ENCODE measurements at places on chromosomes 12 and 14.

DNA sequence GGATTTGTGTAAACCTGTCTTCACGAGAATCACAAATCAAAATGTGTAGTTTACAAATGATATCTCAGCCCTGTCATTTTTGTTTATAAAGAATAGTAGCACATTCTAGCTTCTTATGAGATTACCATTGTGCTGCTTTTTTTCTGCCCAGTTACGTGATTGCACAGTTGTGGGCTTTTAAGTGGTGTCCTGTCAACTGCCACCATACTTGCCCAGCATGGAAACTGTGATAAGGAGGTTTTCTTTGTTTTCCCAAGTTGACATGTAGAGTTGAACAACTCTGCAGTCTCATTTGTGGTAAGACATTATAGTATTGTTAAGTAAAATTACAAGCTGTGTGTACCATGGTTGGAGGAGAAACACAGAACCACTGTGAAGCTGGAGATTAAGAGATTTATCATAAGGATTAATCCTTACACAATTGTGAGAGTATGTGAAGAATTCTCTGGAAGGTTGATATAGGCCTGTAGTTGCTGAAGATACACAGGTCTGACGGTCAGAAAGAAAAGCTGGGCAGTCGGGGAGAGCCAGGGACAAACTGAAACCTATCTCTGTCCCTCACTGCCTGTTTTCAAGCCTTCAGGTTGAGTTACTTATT, 12.2 kb downstream of the CHURC1 start:
- DNase-seq, result no peak

- DNase-seq, result no peak
Observed at GRCh38 chr12:88935856-88936255, 355.6 kb upstream of the KITLG start.

GRCh38 chr12:118430516-118430915, 54.2 kb downstream of the SUDS3 start:
- DNase-seq, result no peak

- no peak for DNase-seq
Observed at GRCh38 chr12:84435682-84436081, 476.9 kb downstream of the SLC6A15 start.

GRCh38 chr12:93180566-93180965, 197.2 kb upstream of the NUDT4 start:
- DNase-seq, result no peak

- DNase-seq, result no peak
Observed at GRCh38 chr14:73740618-73741326, 26.6 kb upstream of the PNMA1 start.

GRCh38 chr12:76685246-76685678, 78.7 kb upstream of the ZDHHC17 start:
- DNase-seq, result no peak

- peak; percentile 9 for DNase-seq
Observed at GRCh38 chr12:5965950-5966383, 20.9 kb upstream of the ANO2 start.

- DNase-seq, result no peak
Observed at GRCh38 chr14:77455966-77456640, 1.3 kb downstream of the VIPAS39 start.

GRCh38 chr14:50608302-50608851, 48.4 kb downstream of the ATL1 start:
- no peak for DNase-seq

- DNase-seq, result no peak
Observed at GRCh38 chr12:107730618-107731341, 30.2 kb downstream of the PRDM4 start.

- no peak for DNase-seq
Observed at GRCh38 chr14:104735830-104736642, 12.0 kb downstream of the ADSS1 start.

DNA sequence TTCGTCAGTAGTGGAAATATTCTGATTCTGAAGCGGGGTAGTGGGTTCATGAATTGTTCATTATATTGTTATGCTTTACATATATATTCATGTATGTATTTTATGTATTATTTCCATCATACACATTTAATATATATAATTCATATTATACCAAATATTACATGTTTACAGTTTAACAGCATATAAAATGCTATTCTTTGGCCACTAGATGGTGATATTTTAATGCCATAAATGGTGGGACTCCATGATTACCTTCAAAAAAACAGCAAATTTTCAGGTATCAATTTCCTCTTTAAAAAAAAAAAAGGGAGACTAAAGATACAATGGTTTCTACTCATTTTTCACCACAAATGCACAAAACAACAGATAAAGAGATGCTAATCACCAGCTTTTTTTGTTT, 41.0 kb downstream of the BDKRB1 start:
- no peak for DNase-seq

- DNase-seq, result no peak
Observed at GRCh38 chr12:25469861-25470260, 83.2 kb downstream of the LMNTD1 start.

- no peak for DNase-seq
Observed at GRCh38 chr12:130523863-130524614, 186.4 kb downstream of the PIWIL1 start.

DNA sequence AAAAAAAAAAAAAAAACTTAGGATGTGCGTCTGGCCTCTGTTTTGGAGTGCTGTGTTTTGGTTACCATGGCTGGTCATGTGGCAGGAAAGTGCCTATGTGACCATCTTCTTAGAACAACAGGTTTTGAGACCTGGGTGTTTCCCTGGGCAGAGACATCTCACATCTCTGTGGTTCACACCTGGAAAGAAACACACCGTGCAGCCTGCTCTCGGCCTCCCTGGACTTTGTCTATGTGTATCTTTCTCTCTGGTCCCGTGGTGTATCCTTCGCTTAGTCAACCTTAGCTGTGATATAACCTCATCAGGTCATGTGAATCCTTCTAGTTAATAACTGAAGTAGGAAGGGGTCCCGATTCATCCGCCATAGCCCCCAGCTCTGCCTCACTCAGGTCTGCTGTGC, 22.6 kb downstream of the ACADS start:
- no peak for DNase-seq

DNA sequence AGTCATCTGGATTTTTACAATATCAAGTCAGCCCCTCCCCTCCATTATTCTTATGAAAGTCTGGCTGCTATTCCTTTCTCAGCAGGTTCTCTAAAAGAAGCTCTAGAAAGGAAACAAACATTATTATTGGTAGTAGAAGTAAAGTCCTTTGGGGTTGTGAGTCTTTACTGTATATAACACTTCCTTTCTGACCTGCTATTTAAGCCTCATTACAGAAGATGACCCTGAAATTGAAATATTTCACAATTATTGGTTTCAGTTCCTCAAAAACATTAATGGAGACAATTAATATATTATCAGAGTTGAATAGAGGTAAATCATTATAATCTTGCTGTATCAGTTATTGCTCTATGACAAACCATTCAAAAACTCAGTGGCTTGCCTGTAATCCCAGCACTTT, 19.3 kb downstream of the PLEKHA5 start:
- DNase-seq, result no peak

DNA sequence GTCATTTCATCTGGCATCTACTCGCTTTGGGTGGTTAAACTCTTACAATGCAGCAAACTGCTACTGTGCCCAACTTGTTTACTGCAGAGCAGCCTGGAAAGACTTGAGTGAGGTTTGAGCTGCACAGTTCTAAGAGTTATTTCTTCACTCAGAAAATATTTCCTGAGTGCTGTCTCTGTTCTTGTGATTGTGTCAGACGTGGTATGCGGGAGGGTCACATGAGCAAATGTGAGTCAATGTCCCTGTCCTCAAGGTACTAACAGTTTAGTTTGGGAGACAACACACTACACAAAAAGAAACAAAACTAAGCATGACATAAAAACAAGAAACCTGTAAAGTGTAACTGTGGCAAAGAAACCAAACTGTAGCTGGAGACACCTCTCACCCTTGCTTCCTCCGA, 32.4 kb downstream of the FLVCR2 start:
- no peak for DNase-seq

DNA sequence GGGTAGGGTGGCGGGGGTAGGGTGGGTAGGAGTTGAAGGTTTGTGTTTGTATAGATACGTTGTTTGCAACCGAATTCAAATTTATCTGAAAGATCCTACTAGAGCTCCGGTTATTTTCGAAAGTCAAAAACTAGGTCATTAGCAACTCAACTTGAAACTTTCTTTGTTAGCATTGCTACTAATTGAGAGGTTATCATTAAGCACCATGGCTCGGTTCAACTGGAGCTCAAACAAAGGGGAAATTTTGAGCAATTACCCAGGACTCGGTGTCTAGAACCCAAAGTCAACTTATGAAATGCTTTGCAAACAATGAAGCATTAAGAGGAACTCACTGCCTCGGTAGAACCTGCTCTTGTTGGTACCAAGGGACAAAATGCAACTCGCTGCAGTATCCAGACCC, 207.7 kb downstream of the BCAT1 start:
- DNase-seq, result no peak

DNA sequence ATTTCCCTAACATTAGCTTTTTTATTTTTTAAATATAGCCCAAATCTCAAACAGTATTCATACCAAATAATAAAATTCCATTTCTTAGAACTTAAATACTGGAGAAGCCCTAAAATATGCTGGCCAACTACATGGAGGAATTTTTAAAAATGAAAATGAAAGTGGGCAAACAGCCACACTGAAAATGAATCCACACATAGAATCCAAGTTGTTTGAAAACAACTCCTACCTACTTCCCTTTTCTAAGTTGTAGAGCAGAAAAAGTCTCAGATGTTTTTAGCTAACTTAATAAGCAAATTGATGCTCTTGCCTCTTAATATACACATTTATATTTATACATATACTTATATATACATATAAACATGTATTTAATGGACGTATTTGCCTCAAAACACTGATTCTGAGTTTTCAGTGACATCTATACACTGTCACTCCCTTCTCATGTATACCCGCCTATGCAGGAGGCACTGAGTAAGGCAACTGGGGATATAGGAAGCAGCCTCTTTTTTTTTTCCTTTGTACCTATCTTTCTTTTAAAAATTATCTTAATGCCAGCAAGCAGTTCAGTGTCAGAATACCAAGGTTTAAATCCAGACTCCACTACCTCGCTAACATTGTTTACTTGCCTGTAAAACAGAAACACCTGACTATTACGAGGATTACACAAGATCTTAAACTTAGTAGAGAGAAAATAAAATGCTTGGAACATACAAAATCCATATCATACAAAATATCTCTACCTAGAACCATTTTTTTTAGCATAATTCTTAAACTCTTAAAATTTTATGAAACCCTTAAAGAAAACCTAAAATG, 13.3 kb downstream of the DICER1 start:
- no peak for DNase-seq

DNA sequence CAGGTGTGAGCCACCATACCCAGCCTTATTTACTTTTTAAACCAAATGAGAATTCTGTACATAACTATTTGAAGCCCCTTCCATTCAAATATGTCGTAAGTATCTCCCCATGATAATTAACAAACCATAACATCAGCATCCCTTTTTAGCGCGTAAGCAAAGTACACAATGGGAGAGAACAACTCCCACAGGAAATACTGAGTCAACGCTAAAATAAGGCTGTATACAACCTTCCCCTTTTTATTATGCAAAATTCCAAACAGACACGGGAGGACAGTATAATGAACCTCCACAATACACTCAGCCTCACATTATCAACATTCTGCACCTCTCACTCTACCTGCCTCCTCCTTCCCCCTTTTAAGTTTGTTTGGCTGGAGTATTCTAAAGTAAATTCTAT, 73.5 kb downstream of the CCDC88C start:
- no peak for DNase-seq
